ENCODE measurements at places on chromosomes 11 and 22.

GRCh38 chr22:30444632-30445437 is 19.3 kb downstream of the MTFP1 start:
- peak; percentile 43 for DNase-seq

DNA sequence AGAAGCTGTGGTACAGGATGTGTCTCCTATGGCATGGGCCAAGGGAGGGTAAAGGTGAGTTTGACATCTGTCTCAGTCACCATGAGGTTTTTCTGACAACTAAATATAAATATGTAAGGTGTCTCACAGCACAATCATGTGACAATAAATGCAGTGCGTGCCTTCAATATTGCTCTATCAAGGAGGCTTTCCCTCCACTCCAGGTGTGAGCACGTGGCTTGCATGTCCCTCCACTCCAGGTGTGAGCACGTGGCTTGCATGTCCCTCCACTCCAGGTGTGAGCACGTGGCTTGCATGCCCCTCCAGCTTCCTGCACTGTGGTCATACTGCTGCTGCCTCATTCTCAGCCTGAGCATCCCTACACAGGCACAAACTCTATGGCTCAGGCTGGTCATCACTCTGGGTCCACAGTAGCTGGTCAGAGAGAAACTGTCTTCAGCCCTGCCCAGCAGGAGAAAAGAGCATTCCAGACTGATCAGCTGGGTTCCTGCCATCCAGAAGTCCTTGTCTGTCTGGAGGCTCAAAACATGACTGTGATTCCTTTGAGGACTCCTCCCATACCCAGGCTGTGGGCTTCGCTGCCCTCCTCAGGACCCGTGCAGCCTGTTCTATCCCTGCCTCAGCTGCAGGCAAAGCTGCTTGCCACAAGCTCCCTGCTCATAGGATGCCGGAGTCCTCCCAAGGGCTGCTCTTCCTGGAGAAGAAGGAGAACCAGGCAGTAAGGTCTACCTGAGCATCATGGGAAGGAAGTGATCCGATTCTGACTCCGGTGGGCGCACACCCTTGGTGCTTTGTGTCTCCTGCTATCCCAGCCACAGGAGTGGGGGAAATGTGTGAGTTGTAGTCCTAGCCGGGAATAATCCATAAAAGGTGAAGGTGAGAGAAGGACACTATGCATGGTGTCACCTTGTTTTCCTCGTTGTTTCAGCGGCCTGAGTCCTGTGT is 33.4 kb upstream of the VPREB1 start:
- no peak for DNase-seq

GRCh38 chr11:19889531-19889930 is 176.9 kb downstream of the NAV2 start:
- no peak for DNase-seq

DNA sequence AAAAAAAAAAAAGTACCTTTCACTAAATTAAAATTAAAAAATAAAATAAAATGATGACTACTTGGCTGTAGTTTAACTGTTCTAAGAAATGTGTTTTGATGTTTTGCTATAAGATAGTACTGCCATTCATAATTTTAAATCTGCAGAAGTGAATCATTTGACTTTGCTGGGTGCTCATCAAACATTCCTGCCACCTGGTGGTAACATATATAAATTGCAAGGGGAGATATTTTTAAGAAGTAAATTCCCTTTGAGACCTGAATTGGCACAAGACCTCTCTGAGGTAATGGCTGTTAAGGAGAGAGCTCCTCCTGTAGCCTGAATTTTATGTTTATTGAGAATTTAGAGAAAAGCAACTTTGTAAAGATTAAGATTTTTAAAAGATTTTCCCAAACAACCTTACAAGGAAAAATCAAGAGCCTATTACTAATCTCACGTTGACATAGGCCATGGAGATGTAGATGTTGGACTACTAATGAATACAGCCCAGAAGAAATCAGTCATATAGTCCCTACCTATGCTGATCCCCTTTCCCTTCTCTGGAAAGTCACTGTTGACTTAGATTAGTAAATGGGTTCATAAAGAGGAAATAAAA is 11.9 kb upstream of the NARS2 start:
- no peak for DNase-seq

- no peak for DNase-seq
Measured at GRCh38 chr11:126212089-126212660, 593 bp downstream of the FAM118B start.

DNA sequence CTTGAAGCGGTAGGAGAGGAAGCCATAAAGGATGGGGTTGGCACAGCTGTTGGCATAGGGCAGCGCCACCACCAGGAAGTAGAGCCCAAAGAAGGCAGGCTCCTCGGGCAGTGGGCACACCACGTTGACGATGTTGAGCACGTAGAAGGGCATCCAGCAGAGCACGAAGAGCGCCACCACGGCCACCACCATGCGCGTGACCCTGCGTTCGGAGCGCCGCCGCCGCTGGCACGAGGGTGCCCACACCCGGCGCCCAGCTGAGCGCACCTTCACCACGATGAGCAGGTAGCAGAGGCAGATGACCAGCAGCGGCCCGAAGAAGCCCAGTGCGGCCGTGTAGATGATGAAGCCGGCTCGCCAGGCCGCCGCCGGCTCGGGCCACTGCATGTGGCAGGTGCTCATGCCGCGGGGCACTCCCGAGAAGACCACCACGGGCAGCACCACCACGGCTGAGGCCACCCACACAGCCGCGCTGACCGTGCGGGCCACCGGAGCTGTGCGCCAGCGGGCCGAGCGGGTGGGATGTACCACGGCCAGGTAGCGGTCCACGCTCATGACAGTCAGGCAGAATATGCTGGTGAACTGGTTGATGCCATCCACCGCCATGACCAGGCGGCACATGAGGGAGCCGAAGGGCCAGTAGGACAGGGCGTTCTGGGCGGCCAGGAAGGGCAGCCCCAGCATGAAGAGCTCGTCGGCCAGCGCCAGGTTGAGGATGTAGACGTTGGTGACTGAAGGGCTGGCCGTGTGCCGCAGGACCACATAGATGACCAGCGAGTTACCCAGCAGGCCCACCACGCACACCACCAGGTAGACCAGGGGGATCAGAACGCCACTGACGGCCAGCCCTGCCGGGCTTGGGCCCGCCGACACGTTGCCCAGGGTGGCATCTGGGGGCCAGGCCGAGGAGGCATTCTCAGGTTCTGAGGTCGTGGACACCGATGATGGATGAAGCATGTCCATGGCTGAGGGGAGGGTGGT is 5.1 kb downstream of the SSTR3 start:
- DNase-seq: no peak

DNA sequence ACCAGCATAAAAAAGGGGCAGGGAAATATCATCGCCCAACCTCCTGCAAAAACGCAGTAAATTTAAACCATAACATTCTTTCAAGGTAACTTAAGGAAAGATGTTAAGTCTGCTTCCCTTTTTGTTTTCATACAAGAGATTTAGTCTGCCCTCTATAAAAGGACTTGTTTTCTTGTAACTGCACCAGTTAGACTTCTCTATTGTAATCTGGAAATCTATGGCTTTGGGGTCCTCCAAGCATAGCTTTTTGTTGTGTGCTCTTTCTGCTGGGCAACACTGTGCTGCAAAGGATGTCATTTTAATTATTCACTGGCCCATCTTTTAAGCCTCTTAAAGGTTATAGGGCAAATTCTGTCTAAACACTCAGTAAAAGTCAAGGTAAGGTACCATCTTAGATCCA is 136.0 kb downstream of the MAML2 start:
- DNase-seq: no peak

GRCh38 chr22:39515266-39516050 is 4.9 kb upstream of the ATF4 start:
- DNase-seq: no peak
